ENCODE measurements at places on chromosomes 5 and 9.
A peak's percentile ranks its signal among the peaks of the same experiment; 100 is the strongest.

DNA sequence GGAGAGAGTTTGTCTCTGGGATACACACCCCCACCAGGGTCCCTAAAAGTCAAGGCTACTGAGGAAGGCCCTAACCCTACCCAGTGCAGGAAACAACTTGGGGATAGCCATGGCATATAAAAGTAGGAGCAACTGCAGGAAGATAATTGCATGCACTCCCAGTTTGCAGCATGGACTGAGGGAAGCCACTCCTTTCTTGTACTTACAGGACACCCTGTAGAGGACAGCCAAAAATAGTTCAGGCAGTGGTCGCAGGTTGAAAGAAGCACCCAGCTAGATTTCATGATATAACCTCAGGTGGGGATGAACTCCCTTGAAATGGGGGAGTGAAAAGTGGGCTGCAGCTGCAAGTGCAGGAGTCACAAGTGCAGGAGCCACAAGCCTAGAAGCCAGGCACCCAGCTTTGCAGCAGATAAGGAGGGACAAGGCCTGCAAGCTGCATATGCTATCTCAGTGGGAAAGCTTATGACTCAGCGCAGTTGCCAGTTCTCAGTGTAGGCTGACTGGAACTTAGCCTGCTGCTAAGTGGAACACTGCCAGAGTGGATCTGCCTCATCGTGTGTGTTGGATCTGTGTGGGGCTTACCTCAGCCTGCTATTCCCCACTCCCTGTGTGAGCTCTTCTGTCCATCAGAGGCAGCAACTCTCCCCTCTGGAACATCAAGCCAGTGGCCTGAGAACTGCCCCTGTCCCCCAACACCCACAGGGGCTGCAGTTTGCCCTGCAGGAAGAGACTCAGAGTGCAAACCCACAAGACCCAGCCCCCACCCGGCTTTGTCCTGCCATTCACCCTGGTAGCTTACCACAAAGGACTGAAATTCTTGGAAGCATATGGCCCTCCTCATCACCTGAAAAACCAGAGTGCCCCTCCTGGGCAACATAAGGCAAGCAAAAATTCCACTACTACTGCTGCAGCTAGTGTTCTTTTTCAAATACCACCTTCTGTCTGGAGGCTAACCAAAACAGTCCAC is 42.7 kb downstream of the CYLC2 start:
- DNase-seq = no peak

DNA sequence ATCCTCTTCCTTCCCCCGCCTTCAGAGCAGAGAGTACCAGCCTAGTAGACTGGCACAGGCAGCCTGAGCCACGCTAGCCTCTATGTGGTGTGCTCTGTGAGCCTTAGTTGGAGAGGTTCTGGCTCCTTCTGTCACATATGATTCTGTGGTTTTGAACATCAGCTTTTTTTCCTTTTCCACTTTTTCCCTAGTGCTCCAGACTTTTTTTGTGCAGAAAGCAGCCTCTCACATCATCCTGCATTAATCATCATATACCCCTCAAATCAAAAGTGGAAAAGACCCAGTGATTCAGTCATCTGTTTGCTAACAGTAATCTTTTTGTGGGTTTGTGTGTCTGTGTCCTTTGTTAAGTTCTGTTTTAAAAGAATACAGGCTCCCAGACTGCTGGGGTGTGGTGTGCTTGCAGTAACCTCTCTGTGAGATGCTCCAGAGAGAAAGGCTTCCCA is 663.9 kb upstream of the RGMB start:
- DNase-seq = no peak

DNA sequence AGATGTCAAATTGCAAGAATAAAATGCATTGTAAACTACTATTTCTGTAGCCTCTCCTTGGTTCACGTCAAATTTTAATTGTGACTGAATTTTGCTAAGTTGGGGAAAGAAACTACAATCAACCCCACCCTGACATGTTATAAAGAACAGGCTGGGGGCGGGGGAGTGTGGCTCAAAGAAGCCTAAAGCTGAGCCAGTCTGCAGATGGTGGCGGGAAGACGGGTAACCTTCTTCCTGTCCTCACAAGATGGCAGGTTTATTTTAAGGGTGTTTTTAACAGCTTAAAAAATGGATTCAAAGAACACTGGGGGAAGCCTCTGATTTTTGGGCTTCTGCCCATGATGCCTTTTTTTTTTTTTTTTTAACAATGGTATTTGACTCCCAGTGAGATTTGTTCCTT is 68.5 kb upstream of the MELK start:
- peak; percentile 55 for DNase-seq

GRCh38 chr9:38713426-38713825 is 6.5 kb downstream of the FAM240B start:
- no peak for DNase-seq

- no peak for DNase-seq
These were observed 2.3 kb downstream of the TBCA start for GRCh38 chr5:77773734-77774280.

DNA sequence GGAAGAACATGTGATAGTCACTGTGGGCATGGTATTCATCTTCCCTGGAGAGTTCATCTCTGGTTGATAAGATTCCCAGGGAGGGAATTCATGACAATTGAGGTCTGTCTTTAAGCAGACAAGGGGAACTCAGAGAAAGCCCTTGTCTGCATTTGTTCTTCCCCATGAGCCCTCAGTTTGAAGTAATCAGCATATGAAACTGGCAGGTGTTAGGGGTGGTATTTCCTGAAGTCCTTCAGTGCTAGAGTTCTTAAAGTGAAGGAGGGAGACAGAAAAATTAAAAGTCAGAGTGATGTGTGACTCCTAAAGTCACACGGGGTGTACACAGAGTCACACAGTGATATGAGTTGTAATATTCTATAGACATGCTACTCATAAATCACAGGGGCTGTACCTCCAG is 60.6 kb upstream of the SYK start:
- DNase-seq = no peak

DNA sequence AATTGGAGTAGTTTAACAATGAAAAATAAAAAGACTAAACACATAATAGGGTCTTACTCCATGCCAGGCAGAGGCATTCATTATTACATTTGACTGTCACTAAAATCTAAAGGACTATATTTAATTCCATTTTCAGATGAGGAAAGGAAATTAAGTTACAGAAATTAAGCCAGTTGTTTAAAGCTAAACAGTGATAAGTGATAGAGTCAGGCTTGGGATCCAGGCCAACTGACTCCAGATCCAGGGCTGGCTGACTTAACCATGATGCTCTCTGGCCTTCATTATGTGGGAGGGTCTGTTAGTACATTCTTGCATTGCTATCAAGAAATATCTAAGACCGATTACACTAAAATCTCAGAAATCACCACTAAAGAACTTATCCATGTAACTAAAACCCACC is 107.2 kb downstream of the ARHGEF28 start:
- DNase-seq = no peak

- DNase-seq = no peak
These were observed 37.8 kb downstream of the SLC46A2 start for GRCh38 chr9:112852741-112853504.

GRCh38 chr9:113857875-113858274 is 18.2 kb upstream of the ZNF618 start:
- no peak for DNase-seq

DNA sequence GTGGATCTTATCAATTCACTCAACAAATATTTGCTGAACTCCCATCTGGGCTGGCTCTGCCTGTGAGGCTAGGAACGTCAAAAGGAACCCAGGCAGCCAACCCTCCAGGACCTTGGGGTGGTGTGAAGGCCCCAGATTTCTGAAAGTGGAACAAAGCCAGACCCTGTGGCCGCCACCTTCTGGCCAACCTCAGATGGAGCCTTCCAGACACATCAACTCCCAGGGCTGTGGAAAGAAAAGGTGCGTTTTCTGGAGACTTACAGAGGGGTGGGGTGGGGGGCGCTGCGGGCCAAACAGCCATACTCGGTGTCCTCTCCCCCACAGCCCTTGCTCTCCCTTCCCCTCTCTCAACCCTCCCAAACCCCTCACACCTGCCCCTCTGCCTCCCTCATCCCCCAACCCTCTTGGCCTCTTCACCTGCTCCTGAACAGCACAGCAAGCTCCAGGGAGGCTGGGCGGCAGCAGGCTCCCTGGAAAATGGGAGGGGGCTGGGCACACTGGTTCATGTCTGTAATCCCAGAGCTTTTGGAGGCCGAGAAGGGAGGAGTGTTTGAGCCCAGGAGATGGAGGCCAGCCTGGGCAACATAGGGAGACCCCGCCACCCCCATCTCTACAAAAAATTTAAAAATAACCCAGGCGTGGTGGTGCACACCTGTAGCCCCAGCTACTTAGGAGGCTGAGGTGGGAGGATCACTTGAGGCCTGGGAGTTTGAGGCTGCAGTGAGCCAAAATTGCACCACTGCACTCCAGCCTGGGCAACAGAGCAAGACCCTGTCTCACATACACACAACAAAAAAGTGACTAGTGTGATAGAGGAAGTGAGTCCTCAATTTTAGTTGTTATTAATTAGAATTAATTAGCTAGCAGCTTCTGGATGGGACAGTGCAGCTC is 45.0 kb upstream of the PRRC2B start:
- DNase-seq = no peak

DNA sequence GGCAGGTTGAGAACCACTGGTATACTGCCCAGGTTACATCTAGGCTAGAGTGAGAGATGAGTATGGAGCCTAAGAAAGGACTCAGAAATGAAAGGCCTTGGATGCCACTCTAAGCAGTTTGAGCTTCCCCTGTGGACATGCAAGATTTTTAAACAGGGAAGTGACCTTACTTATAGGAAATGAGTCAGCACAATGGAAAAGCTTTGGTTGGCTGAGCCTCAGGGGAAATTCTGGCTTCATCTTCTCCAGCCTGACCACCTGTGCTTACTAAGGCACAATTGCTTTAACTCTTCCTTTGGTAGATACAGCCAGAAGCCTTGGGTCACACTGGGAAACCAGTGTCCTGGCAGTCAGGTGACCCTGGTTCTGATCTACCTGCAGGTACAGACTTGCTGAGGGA is 380.2 kb upstream of the ZNF462 start:
- DNase-seq = no peak

- DNase-seq = peak; percentile 76
These were observed 31.0 kb upstream of the NR3C1 start for GRCh38 chr5:143434261-143435209.

- no peak for DNase-seq
These were observed 49.1 kb upstream of the EXOC3 start for GRCh38 chr5:393846-394275.

DNA sequence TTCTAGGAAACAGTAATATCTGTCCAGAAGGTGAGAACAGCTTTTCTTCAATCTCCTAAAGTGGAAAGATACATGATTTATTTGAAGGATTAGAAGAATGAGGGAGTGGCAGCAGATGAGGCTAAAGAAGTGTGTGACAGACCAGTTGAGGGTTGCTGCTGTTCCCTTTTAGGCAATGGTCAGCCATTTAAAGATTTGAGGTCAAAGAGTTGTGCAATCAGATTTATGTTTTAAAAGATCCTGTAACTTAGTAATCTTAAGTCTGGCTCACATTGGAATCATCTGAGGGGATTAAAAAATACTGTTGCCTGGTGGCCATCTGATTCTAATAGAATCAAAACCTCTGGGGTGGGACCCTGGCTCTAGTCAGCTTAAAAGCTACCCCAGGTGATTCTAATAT is 4.3 kb upstream of the SGCD start:
- no peak for DNase-seq

DNA sequence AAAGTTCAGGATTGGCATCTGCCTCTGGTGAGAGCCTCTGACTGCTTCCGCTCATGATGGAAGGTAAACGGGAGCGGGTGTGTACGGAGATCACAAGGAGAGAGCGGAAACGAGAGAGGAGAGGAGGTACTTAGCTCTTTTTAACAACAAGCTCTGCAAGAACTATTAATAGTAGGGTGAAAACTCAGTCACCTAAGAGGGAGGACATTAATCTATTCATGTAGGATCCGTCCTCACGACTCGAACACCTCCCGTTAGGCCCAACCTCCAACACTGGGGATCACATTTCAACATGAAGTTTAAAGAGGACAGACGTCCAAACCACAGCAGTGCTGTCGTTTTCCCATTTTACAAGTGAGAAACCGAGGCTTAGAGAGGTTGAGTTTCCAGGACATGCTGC is 173.7 kb downstream of the SLC28A3 start:
- no peak for DNase-seq

- no peak for DNase-seq
These were observed 89.2 kb upstream of the CAST start for GRCh38 chr5:96572864-96573512.

GRCh38 chr9:122325124-122325523 is 45.7 kb upstream of the PTGS1 start:
- DNase-seq = no peak

DNA sequence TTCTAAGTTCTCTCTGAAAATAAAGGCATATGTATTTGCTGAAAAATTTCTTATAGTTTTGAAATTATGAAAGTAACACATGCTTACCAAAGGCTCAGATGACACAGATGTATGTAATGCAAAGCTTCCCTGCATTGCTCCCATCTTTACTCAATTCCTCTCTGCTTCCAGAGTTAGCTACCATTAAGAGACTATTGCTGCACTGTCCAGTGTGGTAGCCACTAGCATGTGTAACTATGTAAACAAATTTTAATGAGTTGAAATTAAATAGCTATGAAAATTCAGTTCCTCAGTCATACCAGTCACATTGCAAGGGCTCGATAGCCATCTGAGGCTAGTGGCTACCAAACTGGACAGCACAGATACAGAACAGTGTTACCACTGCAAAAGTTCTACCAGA is 17.9 kb downstream of the FRMD3 start:
- DNase-seq = no peak

DNA sequence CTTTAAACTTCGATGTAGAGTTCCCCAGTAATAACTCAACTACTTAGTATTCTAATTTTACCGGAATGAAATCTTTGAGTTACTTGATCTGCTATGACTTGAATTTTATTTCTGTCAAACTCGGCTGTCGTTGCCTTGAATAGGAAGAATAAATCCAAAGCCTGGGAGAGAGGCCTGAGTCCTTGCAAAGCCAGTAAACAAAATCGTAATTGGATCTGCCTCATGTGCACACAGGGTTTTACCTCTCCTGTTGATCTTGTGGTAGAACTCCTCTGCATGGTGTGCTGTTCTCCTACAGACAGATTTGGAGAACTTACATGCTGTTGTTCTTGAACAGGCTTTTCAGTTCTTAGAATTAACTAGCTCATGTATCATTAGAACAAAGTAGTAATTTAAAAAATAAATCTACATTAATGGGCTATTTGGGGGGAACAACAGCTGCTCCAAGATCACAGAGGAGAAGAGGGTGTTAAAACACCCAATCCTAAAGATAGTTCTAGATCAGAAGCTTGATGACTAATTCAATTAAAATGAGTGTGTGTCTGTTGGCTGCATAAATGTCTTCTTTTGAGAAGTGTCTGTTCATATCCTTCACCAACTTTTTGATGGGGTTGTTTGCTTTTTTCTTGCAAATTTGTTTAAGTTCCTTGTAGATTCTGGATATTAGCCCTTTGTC is 28.9 kb downstream of the HSPB3 start:
- DNase-seq = no peak

DNA sequence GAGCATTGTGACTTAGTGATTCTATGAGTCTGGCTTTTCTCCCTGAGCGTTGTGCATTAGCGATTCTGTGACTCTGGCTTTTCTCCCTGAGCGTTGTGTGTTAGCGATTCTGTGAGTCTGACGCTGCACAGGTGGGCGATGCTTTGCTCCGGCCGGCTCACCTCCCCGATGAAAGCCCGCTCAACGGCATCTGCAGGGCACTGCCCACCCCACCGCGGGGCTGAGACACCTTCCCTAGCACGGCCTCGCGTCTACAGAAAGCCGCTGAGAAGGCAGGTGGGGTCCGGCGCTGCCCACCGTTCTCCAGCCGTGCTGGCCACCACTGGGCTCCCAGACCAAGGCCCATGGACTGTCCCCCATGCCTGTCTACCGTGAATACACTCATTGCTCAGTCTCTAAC is 12.8 kb upstream of the SLC9A3 start:
- no peak for DNase-seq

GRCh38 chr5:37506241-37506640 is 127.1 kb downstream of the WDR70 start:
- DNase-seq = no peak

Measured in naive thymus-derived CD4-positive, alpha-beta T cell (primary cell).